ENCODE measurements at places on chromosomes 4 and X. TPM values are rescaled to one million over a fixed set of nuclear protein-coding genes. Genes with fewer than 3 reads are reported as not detected.
A peak's percentile ranks its signal among the peaks of the same experiment; 100 is the strongest.

The ATP1B4 gene
- not detected for total RNA-seq

The HERC3 gene
- 38.8 TPM for total RNA-seq

- DNase-seq: no peak
These were observed 15.1 kb downstream of the RAPGEF2 start for GRCh38 chr4:159117968-159118367.

GRCh38 chr4:148575577-148575976, 133.4 kb upstream of the NR3C2 start:
- no peak for DNase-seq

The USP17L10 gene
- total RNA-seq: not detected

The SYTL4 gene
- total RNA-seq: 3.7 TPM

DNA sequence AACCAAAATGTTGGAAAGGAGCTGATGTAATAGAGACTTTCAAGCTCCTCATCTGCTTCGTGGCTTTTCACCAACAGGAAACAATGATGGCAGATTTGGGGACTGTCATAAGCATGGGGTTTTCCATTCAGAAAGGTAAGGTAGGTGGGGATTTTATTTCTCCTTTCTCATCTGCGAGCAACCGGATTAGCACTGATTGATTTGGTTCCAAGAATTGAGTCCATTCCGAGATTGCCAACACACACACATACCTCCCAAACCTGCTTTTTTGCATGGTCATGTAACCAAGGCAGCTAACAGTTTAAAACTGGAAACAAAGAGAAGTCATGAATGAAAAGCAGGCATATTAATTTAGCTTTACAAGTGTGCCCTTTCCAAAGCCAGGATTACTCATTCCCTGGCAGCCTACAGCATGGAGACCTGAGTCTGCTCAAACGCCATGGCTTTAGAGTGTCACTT, 63.0 kb upstream of the LNX1 start:
- peak; percentile 22 for DNase-seq

The HELT gene
- not detected for total RNA-seq

The SOX3 gene
- total RNA-seq: not detected

DNA sequence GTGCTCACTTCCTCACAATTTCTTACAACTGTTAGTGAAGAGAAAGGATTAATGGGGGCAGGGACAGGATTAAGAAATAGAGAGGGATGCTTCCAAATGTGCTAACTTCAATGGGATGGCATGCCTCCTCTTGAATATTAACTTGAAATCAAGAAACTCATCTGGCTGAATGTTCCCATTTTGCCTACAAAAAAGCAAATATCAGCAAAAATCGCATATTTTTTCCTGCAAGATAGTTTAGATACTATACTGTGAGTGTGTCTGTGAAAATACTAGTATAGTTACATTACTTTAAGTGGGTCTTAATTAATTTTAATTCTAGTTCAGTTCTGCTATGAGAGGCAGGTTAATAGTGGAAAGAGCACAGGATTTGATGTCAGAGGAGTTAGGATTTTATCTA, 4.9 kb downstream of the PAICS start:
- DNase-seq: no peak

DNA sequence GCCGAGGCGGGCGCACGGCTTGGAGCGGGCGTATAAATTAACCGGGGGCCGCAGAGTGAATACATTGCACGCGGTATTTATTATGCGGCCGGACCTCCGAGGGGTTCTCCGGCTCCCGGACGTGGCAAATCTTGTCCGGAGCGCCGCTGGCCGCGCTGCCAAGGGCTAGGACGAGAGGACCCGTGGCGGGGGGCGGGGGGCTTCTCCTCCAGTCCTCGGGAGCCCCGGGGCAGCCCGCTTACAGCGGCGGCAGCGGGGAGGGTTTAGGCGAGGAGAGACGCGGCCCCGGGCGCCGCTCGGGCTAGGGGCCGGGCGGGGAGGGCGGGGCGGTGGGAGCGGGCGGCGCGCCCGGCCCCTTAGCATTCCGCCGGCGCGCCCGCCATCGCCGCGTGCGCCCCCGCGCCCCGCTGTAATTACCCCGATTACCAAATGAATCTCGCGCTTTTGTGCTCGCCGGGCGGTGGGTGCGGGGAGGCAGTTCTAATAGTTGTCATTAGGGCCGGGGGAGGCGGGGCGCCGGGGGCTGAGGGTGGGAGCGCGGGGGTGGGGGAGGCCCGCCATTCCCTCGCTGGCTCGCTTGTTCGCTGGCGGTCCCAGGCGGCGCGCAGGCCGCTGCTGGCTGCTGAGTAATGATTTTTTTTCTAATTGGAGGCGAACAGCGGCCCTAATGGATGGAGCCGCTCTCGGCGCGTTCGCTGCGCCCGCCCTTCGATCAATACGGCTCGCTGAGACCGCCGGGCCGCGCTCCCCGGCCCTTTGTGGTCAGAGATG, 276.6 kb downstream of the BCOR start:
- DNase-seq: no peak

The SCML1 gene
- 10.7 TPM for total RNA-seq

The NPY1R gene
- 0.04 TPM for total RNA-seq

All from foreskin keratinocyte (primary cell).